HT1080 (cell line): ENCODE measurements at places on chromosomes 11 and 22.

GRCh38 chr11:63504054-63504453, 1.8 kb upstream of the LGALS12 start:
- DNase-seq, result no peak

- DNase-seq, result peak; percentile 68
Observed at GRCh38 chr11:125364121-125364826, 131.8 kb downstream of the FEZ1 start.

- DNase-seq, result no peak
Observed at GRCh38 chr11:849104-849824, 6.6 kb downstream of the TSPAN4 start.

GRCh38 chr11:73551677-73552076, 46.2 kb downstream of the FAM168A start:
- DNase-seq, result no peak

GRCh38 chr22:31872209-31872608, 72.1 kb upstream of the YWHAH start:
- DNase-seq, result no peak

DNA sequence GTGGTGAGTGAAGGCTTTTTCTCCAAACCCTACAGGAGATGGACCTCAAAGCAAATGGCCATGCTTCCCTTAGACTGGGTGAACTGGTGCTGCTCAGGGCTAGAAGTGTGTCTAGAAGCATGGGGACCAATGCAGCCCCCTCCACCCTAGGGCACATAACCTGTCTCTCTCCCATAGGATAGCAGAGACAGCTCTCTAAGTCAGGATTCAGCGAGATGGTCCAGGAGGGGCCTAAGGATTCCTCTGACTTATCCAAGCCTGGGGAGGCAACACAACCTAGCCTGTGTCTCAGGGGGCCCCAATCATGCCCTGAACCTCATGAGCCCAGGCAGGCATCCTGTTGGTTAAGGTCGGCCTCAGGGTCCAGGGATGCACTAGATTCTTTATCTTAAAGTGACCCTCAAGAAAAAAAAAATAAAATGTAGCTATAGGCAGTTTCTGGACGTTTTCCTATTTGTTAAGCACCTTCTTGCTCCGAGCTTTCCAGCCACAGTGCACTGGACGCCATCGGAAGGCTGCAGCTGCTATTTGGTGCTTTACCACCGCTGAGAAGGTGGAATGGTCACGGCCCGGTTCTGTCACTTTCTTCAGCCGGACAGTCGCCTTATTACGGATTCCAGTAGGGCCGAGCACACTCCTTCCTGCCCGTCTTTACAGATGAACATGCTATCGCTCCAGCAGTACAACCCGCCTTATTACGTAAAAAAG, 5.0 kb upstream of the CCND1 start:
- no peak for DNase-seq

- no peak for DNase-seq
Observed at GRCh38 chr11:253886-254270, 17.1 kb downstream of the PSMD13 start.

- no peak for DNase-seq
Observed at GRCh38 chr11:44162662-44163061, 67.2 kb downstream of the EXT2 start.

GRCh38 chr11:11537372-11537771, 84.4 kb downstream of the GALNT18 start:
- DNase-seq, result no peak

- DNase-seq, result no peak
Observed at GRCh38 chr22:49783926-49784629, 43.6 kb downstream of the BRD1 start.

- no peak for DNase-seq
Observed at GRCh38 chr11:63427971-63428508, 58.5 kb downstream of the SLC22A9 start.

DNA sequence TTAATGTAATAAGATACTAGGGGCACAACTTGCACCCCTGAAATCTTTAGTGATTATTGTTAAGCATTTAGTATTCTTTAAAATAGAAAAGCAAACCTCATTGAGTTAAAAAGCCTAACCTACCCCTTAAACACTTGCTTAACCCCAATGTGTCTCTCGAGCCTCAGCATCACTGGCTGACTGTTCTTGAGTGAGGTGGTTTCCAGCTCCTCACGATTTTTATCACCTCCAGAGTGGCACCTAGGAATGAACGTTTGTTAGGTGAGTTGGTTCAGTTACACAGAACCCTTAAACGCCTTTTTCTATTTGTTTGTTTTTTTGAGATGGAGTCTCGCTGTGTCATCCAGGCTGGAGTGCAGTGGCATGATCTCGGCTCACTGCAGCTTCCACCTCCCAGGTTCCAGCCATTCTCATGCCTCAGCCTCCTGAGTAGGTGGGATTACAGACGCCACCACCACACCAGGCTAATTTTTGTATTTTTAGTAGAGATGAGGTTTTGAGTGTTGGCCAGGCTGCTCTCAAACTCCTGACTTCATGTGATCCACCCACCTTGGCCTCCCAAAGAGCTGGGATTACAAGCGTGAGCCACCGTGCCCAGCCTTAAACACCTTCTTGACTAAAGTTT, 13.7 kb downstream of the YWHAH start:
- no peak for DNase-seq

GRCh38 chr22:47835726-47836125, 1073.3 kb downstream of the TBC1D22A start:
- peak; percentile 97 for DNase-seq

GRCh38 chr11:47850337-47850736, 2.2 kb upstream of the NUP160 start:
- DNase-seq, result no peak

DNA sequence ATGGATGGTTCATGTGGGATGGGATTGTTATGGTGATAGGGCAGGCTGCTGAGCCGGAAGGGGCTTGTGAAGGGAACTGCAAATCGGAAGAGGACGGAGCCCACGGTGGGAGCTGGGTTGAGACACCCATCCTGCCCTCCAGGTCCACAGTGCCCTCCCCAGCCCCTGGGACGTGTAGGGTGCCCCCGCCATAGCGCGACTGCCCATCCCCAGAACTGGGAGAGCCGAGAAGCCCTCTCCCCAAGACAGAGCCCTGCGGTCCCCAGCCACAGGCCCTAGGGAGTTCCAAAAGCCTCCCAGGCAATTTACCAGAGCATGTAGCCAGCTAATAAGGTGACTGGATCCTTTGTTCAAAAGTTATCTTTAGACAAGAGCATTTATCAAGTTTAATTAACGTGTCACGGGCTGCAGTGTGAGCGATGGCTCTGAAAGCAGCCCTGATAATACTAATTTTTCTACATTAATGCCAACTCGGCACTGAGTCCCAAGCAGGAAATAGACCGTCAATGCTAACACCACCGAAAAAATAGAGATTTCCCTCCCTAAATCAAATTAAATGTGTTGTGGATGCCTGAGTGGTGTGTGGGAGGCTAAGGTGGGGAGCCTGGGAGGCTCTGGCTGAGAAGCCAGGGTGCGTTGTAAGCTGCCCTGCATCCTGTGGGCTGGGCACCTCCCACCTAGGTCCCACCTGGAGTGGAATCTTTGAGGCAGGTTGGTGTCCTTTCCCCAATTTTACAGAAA, 76.8 kb upstream of the RTL6 start:
- DNase-seq, result no peak

GRCh38 chr11:8693010-8693551, 10.5 kb downstream of the RPL27A start:
- DNase-seq, result no peak

- DNase-seq, result no peak
Observed at GRCh38 chr11:65206441-65206841, 24.7 kb downstream of the CAPN1 start.

DNA sequence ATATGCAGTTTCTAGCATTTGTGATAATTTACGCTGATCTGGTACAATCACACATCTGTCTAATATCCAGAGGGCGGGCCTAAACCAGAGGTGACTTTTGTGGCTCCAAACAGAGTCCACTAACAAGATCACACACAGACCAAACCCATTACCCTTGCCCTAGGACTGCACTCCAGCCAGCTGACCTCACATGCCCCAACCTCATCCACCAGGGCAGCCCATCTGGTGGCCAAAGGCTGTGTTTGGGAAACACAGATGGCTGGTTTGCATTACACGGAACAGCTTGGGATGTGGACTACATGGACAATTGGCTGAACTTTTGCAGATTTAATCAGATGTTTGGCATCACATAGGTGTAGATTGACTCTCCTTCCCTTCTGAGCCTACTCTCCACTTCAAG, 228.2 kb downstream of the GRIK4 start:
- DNase-seq, result no peak

DNA sequence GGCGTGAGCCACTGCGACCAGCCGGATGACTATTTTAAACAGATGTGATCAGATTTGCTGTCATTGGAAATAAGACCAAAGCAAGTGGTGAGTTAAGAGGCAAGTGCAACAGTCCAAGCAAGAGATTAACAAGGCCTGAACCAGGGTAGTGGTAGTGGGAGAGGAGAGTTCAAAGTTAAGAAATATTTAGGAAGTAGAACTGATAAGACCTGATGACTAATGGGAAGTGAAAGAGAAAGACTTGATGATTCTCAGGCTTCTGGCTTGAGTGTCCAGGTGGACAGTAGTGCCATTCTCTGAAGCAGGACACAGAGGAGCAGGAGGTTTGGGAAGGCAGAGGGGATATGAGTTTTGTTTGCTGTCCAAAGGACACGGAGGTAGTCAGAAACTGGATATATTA, 7.2 kb downstream of the NDUFC2 start:
- DNase-seq, result no peak

GRCh38 chr22:46551996-46552395, 14.6 kb upstream of the CELSR1 start:
- DNase-seq, result no peak

GRCh38 chr11:71527576-71528210, 626 bp downstream of the KRTAP5-7 start:
- no peak for DNase-seq

DNA sequence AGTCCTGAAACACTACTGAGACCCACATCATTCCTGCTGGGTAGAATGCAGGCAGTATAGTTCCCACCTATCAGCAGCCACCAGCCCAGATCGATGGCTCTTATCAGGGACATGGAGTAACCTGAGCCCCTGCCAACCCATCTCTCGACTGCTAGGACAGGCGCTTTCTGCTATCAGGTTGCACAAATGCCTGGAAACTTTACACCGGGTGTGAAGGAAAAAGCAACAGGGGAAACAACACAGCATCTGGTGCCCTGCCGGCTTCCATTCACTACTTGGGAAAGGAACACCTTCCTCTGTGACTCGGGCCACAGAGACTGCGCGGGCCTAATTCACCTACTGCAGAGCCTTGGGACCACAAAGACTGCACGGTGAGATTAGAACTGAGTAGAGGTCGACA, 18.5 kb downstream of the RBFOX2 start:
- DNase-seq, result no peak

- DNase-seq, result no peak
Observed at GRCh38 chr11:68469642-68470041, 9.1 kb downstream of the PPP6R3 start.

GRCh38 chr11:8202516-8203413, 33.9 kb upstream of the RIC3 start:
- no peak for DNase-seq

DNA sequence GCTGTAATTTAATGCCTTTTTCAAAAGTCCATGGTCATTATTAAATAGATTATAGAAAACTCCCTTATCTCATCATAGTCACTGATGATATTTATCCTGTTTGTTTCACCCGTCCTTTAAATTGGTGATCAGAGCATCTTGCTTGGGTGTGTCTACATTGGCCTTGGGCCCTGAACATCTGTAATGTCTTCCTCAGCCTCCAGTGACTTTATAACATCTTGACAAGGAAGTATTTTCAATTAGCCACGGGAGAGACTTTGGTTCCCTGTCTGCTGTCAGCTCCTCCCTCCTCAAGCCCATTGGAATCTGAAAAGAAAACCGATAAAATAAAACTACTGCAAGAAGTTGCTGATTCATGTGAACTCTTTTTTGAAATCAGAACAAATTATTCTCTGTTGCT, 116.9 kb upstream of the TTC12 start:
- no peak for DNase-seq

DNA sequence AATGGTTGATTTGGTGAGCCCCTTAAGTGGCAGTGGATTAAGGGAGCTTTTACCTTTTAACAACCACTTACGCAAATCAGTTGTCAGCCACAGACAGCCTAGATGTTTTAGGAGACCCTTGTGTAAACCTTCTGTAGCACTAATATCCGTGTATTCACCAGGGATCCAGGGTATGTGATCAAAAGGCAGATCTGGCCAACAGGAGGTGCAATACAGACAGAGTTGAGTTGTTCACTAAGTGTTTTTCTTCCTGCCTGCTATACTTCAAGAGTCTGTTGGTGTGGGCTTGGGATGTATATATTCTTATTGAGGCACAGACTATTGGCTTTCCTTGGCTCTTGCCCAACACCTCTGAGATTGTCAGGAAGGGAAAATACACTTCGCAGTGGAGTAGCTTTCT, 175.1 kb downstream of the FAT3 start:
- no peak for DNase-seq
